NCI-H446 (cell line): ENCODE measurements at places on chromosomes 6 and 20.

DNA sequence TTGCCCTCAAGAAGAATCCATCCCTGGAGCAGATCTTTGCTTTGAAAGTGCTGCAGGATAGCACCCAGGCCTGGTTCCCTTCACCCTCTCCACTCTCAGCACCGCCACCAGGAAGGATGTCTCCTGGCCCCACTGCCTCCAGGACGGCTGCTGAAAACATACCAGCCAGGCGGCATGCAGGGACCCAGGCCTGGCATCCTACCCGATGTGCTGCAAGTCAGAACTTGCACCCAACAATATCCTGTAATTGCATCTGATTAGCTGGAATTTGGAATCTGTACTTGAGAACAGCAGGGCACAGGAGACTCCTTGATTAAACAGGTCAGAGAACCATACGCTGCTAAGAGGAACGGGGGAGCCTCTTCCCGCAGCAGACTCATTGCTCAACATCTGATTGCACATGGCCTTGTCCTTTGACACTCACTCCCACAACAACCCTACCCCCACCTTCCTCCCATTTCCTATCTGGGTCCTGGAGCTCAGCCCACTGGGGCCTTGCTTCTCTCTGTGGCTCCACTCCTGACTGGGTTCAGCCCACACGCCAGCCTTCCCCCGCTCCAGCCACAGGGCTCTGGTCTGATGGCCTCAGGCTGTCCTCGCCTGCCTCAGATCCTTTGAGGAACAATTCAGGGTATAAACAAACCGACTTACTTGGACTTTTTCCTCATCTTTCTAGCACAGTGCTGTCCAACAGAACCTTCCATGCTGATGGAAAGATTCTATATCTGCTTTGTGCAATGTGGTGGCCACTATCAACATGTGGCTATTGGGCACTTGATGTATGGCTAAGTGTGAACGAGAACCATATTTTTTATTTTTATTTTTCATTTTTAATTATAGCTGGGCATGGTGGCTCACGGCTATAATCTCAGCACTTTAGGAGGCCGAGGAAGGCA, 78.0 kb downstream of the FGD2 start:
- DNase-seq, result peak; percentile 50

DNA sequence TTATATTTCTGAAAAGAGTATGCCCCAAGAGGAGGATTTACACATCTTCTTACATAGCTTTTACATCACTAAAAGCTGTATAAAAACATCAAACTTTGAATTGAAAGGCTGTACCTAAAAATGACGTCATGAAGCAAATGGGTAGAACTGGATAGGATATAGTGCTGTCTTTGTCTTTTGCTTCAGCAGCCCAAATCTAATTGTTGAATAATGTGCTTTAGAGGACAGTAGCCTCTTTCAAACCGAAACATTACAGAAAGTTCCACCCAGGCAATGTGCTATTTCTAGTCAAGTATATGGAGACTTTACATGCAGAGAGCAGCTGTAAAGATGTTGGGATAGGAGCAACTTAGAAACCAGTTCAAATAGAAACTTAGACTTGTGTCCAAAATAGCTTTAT, 51.9 kb downstream of the ADGRG6 start:
- DNase-seq, result no peak

DNA sequence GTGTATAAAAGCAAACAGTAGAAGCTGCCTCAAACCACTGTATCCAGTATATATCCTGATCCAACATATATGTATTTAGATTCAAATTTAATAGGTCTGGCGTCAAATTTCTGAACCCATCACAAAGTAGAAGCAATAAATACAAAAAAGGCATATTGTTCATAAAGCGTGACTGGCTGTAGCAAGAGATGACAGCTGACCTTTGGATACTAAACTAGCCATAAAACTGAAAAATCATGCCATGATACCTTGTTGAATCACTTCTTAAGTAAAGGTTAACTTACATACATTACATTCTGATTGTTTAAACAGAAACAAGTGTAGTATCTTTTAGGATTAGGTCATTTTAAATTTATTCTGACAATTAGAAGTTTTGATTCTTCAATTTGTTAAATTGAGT, 372.0 kb upstream of the FLRT3 start:
- DNase-seq, result no peak

- DNase-seq, result no peak
Measured at GRCh38 chr20:63093966-63094766, 87.4 kb upstream of the BHLHE23 start.

DNA sequence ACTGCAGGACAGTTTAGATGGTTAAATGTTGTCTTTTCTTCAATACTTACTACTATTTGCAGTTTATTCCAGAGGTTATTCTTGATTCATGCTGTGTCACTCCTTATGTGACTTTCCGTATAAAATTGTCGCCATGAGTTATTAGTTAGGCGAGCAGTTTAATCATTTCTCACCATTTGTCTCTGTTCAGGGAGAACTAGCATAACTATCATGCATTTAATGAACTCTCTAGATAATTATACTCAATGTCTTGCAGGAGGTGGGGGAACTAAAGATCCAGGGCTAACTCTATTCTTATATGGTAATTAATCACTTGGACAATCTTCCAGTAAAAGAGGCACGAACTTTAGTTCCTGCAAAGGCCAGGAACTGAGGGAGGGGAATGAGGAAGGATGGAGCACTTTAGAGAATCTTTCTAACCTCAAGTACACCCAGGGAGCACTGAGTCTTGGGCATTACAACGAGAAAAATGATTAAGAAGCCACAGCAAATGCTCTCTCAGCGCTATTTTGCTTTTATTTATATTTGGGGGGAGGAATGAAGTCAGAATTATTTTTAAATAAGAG, 58.3 kb downstream of the IYD start:
- DNase-seq, result no peak

GRCh38 chr20:32496811-32497533, 88.2 kb downstream of the NOL4L start:
- DNase-seq, result no peak

- DNase-seq, result no peak
Measured at GRCh38 chr20:37407019-37407566, 61.2 kb downstream of the SRC start.

- DNase-seq, result no peak
Measured at GRCh38 chr6:41688256-41688965, 47.0 kb downstream of the TFEB start.

GRCh38 chr20:2314759-2315439, 19.1 kb downstream of the TGM3 start:
- no peak for DNase-seq

GRCh38 chr6:151719070-151719469, 88.4 kb upstream of the ESR1 start:
- no peak for DNase-seq
